AML-193 (cell line): ENCODE measurements at places on chromosomes 6 and 20.

DNA sequence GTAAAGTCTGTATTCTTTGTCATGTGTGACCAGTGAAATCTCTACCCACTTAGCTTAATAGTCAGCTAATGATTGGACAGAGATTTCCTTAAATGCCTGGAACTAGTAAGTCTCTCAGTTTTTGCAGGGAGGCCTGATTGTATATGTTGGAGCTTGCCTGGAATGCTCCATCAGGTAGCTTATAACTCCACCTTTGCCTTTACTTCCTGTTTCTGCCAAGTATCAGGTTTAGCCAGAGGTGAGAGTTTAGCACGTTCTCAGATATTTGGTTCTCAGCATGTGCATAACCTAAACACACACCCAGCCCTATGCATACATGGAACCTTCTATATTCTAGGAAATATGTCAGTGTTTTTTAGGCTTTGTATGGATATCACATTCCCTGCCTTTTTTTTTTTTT lies 435.3 kb downstream of the CDKAL1 start:
- no peak for DNase-seq

GRCh38 chr6:142462260-142462659 lies 160.5 kb downstream of the ADGRG6 start:
- no peak for DNase-seq

- no peak for DNase-seq
These were observed 12.8 kb downstream of the RBCK1 start for GRCh38 chr20:420721-421574.

- DNase-seq: no peak
These were observed 22.4 kb upstream of the KIAA0408 start for GRCh38 chr6:127481628-127482027.

- DNase-seq: no peak
These were observed 480.7 kb upstream of the SPTLC3 start for GRCh38 chr20:12528104-12528503.

GRCh38 chr6:46078294-46078693 lies 51.5 kb upstream of the ENPP4 start:
- no peak for DNase-seq

GRCh38 chr6:69027861-69028260 lies 392.8 kb downstream of the ADGRB3 start:
- no peak for DNase-seq

GRCh38 chr6:158322400-158322723 lies 10.1 kb downstream of the TULP4 start:
- DNase-seq: no peak

DNA sequence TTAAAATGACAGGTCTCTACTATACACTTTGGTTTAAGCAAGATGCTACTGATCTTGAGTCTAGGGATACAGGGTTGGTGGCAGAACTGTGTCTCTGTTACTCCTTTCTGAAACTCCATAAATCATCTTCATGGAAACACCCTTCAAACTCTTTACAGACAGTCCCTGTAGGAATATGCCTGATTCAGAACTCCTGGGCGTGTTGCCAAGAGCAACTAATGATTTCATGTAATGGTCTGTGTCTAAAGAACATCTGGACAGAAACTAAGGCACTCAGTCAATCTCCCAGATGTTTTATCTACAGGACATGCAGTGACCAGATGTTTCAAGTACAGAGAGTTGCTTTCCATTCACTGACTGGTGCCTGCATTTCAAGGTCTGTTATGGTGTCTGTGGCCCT lies 464.4 kb upstream of the CHD6 start:
- no peak for DNase-seq

GRCh38 chr20:49165611-49166010 lies 22.5 kb downstream of the STAU1 start:
- no peak for DNase-seq

GRCh38 chr20:36582821-36583220 lies 9.4 kb downstream of the TGIF2 start:
- no peak for DNase-seq

DNA sequence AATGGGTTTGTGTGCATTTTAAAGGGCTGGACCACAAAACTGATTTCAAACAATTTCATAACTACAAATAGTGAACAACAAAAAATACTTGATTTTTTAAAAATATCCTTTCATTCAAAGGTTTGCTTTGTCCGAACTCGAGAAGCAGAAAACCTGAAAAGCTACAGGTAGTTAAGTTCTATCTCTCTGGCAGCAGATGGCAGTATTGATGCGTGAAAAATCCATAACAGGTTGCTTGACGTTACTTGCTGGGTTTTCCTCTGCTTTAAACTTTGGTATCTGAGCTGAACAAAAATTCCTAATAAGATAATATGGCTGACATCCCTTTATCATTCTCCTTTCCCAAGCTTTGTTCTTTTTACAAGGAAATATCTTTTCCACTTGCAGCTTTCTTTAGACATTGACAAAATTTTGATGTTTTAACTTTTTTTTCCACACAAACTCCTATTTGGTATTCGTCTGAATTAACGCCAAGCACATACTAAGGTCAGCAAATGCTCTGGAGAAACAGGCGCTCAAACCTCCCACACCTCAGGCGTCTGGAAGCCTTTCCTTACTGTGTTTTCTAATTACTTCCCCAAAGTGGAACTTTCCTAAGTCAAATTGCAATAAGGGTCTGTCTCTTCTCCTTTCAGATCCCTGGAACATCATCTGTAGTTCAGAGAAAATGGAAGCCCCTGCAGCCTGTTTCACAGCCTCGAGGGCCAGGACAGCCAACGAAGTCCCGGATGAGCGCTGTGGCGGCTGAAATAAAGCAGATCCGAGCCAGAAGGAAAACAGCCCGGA lies 50.3 kb upstream of the GFRAL start:
- DNase-seq: peak; percentile 36

GRCh38 chr20:20396794-20397193 lies 28.9 kb downstream of the INSM1 start:
- DNase-seq: no peak

- no peak for DNase-seq
These were observed 52.9 kb upstream of the APCDD1L start for GRCh38 chr20:58568126-58568482.

GRCh38 chr6:117553142-117553541 lies 49.2 kb downstream of the GOPC start:
- DNase-seq: no peak
